Activated CD4-positive, alpha-beta T cell treated with anti-CD3 and anti-CD28 coated beads, Interleukin-2, amount 10 ng/mL, durations not matched to agents 24 days and 14 days (primary cell): ENCODE measurements at places on chromosomes 6 and 20.

GRCh38 chr6:35483062-35483461 lies 13.8 kb downstream of the TEAD3 start:
- H3K4me3 ChIP-seq, result no peak overlapping the region
- H3K36me3 ChIP-seq, result no peaks in the 10 kb centered on the region
- H3K4me1 ChIP-seq, result peaks cover 3% of the 10 kb centered on the region
- no peak overlapping the region for H3K27ac ChIP-seq
- H3K27me3 ChIP-seq, result no peaks in the 10 kb centered on the region

- H3K27ac ChIP-seq, result no peak overlapping the region
- no peak for DNase-seq
- no peaks in the 10 kb centered on the region for H3K4me1 ChIP-seq
- no peaks in the 10 kb centered on the region for H3K36me3 ChIP-seq
- no peaks in the 10 kb centered on the region for H3K27me3 ChIP-seq
Observed at GRCh38 chr6:23319582-23319981, 750.2 kb downstream of the HDGFL1 start.

- no peak for DNase-seq
- no peak overlapping the region for H3K4me3 ChIP-seq
- peaks cover 4% of the 10 kb centered on the region for H3K27me3 ChIP-seq
- H3K27ac ChIP-seq, result no peak overlapping the region
- H3K36me3 ChIP-seq, result no peaks in the 10 kb centered on the region
Observed at GRCh38 chr20:17808357-17808756, 108.6 kb downstream of the BANF2 start.

DNA sequence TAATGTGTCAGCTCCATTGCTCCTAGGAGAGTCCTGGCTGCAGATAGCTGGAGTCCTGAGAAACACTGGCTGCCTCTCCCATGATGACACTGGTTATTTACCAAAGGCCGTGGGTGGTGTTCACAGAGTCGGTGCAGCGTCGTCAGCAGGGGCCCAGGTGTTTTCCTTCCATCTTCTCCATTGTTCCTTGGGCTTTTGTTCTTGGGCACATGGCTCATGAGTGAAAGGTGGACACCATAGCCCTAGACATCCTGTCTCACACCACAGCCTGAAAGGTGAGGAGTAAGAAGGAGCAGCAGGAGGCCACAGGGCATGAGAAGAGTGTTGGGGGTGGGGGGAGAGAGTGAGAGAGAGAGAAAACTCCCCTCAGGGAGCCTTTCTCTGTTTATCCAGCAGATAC lies 9.1 kb downstream of the CST5 start:
- no peak overlapping the region for H3K4me3 ChIP-seq
- peak; percentile 37 for DNase-seq
- no peaks in the 10 kb centered on the region for H3K36me3 ChIP-seq
- H3K27ac ChIP-seq, result no peak overlapping the region

DNA sequence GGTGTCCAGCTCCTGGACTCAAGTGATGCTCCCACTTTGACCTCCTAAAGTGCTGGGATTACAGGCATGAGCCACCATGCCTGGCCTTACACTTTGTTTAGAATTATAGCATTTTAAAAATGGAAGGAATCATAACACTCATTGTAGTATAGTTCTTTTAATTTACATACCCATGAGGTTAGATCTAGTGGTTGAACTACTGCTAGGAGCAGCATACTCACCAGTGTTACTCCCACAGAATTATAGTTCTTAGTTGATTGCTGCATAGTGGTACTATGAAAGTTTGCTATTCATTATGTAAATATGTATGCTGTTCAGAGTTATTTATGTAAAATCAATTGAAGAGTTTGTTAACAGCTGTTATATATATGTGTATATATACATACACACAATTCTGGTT lies 85.4 kb downstream of the MYO6 start:
- H3K27ac ChIP-seq, result no peak overlapping the region
- no peaks in the 10 kb centered on the region for H3K27me3 ChIP-seq
- no peak overlapping the region for H3K4me3 ChIP-seq
- peaks cover 4% of the 10 kb centered on the region for H3K4me1 ChIP-seq
- no peak for DNase-seq
- H3K36me3 ChIP-seq, result no peaks in the 10 kb centered on the region

- no peak overlapping the region for H3K4me3 ChIP-seq
- H3K36me3 ChIP-seq, result no peaks in the 10 kb centered on the region
- H3K4me1 ChIP-seq, result no peaks in the 10 kb centered on the region
Observed at GRCh38 chr20:40218316-40218969, 470.6 kb downstream of the MAFB start.

DNA sequence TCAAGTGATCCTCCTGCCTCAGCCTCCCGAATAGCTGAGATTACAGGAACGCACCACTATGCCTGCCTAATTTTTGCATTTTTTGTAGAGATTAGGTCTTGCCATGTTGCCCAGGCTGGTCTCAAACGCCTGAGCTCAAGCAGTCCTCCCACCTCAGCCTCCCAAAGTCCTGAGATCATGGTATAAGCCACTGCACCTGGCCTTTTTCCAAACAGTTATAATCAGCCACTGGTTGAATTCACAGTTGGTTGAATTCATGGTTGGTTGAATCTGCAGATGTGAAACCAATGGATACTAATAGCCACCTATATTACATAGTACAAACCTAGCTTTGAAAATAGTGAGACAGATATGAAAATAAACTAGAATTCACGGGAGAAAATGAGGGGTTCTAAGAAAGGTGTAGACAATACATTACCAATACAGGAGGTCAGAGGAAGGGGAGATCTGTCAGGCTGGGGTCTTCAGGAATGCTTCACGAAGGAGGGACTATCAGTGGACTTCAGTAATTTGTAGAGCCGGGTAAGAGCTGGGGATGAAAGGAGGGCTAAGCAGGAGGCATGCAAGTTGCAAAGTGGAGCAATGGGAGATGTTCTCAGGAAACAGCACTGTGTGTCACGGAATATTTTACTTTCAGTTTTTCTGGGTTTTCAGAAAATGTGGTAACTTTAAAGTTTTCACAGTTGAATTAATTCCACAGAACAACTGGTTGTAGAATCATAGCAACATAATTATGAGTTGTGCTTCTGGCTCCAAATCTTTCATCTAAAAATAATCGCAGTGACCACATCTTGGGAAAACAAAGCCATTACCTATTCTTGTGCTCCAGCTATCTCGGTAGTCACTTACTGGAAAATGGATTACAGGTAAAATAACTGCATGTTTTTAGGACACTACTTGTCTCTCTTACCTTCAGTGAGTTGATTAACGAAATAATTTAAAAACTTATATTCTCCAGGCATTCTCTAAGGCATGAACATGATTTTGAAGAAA lies 12.9 kb upstream of the CEP85L start:
- peaks cover 33% of the 10 kb centered on the region for H3K36me3 ChIP-seq
- H3K4me1 ChIP-seq, result peaks cover 54% of the 10 kb centered on the region
- peak overlapping the region; percentile 83 for H3K4me3 ChIP-seq
- H3K27ac ChIP-seq, result peak overlapping the region; percentile 95
- H3K27me3 ChIP-seq, result no peaks in the 10 kb centered on the region
- peak; percentile 73 for DNase-seq

DNA sequence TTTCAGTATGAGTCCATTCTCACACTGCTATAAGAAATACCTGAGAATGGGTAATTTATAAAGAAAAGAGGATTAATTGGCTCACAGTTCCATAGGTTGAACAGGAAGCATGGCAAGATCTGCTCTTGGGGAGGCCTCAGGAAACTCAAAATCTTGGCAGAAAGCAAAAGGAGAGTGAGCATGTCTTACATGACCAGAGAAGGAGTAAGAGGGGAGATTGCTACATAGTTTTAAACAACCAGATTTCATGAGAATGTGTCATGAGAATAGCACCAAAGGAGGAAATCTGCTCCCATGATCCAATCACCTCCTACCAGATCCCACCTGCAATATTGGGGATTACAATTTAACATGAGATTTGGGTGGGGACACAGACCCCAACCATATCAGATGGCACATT lies 672.4 kb downstream of the HTR1B start:
- H3K27me3 ChIP-seq, result no peaks in the 10 kb centered on the region
- no peak overlapping the region for H3K27ac ChIP-seq
- no peaks in the 10 kb centered on the region for H3K4me1 ChIP-seq
- no peaks in the 10 kb centered on the region for H3K36me3 ChIP-seq
- DNase-seq, result no peak
- H3K4me3 ChIP-seq, result no peak overlapping the region

GRCh38 chr6:111486921-111487320 lies 3.9 kb upstream of the REV3L start:
- H3K36me3 ChIP-seq, result peaks cover 28% of the 10 kb centered on the region
- DNase-seq, result peak; percentile 72
- H3K4me3 ChIP-seq, result peak overlapping the region; percentile 13
- peaks cover 35% of the 10 kb centered on the region for H3K4me1 ChIP-seq
- no peaks in the 10 kb centered on the region for H3K27me3 ChIP-seq

GRCh38 chr6:130202782-130203181 lies 20.0 kb downstream of the SAMD3 start:
- peaks cover 16% of the 10 kb centered on the region for H3K4me1 ChIP-seq
- no peak overlapping the region for H3K4me3 ChIP-seq
- peaks cover 69% of the 10 kb centered on the region for H3K36me3 ChIP-seq
- no peak overlapping the region for H3K27ac ChIP-seq
- no peaks in the 10 kb centered on the region for H3K27me3 ChIP-seq
- DNase-seq, result no peak

DNA sequence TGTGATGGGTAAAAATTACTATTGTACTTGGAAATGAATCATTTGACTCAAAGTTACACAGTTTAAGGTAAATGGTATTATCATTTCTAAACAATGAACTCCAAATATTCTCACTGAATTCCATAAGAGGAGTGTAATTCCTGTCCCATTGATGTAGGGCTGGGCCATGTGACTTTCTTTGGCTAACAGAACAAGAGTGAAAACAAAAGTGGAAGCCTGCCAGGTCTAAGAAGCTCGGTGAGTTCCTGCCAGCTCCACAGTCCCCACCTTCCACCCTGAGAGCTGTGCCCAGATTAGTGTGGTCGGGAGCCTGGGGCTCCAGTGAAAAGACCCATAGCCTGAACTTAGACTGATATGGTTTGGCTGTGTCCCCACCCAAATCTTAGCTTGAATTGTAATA lies 24.6 kb downstream of the TBXT start:
- H3K27me3 ChIP-seq, result peaks cover 4% of the 10 kb centered on the region
- H3K36me3 ChIP-seq, result no peaks in the 10 kb centered on the region
- no peak overlapping the region for H3K27ac ChIP-seq
- H3K4me1 ChIP-seq, result no peaks in the 10 kb centered on the region
- H3K4me3 ChIP-seq, result no peak overlapping the region

DNA sequence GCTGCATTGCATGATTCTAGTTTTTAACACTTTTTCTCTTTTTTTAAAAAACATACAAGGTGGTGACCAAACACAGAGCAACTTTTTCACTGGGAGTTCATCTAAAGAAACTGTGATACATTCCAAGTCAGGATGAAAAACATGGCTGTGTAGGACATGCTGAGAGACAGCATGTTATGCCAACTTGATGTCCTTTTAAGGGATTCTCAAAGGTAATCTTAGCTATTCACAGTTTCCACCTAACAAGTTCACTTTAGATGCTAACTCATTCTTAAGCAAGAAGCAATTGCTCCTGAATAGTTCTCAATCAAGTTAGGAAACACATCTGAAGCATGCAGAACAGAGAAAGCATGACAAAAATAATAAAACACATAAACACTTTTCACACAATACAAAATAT lies 3.3 kb downstream of the ASCC3 start:
- H3K27me3 ChIP-seq, result peaks cover 2% of the 10 kb centered on the region
- H3K4me1 ChIP-seq, result peaks cover 50% of the 10 kb centered on the region
- peaks cover 44% of the 10 kb centered on the region for H3K36me3 ChIP-seq
- no peak for DNase-seq
- H3K4me3 ChIP-seq, result no peak overlapping the region

- no peak overlapping the region for H3K4me3 ChIP-seq
- DNase-seq, result no peak
- H3K27ac ChIP-seq, result no peak overlapping the region
- no peaks in the 10 kb centered on the region for H3K4me1 ChIP-seq
Observed at GRCh38 chr6:92684386-92684785, 735.0 kb downstream of the EPHA7 start.

GRCh38 chr20:46900826-46901225 lies 6.2 kb downstream of the EYA2 start:
- no peak overlapping the region for H3K27ac ChIP-seq
- H3K4me1 ChIP-seq, result no peaks in the 10 kb centered on the region
- peaks cover 43% of the 10 kb centered on the region for H3K27me3 ChIP-seq
- H3K4me3 ChIP-seq, result no peak overlapping the region

DNA sequence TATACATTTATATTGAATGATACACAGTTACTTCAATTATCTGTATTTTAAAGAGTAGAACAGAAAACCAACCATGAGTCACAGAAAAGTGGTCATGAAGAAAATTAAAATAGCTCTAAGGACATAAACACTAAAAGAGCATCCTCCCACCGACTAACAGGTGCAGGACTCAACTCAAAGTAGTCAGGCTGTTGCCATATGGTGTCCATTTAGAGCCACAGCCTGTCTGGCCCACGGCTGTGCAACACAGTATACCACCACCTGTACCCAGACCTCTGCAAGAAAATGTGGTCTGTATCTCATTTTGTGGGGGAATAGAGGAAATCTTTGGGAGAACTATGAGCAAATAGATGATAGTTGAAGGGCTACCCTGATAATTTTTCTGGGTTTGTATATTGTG lies 449.8 kb upstream of the RNF217 start:
- no peak overlapping the region for H3K27ac ChIP-seq
- H3K4me3 ChIP-seq, result no peak overlapping the region
- H3K4me1 ChIP-seq, result no peaks in the 10 kb centered on the region
- DNase-seq, result no peak
- H3K36me3 ChIP-seq, result no peaks in the 10 kb centered on the region
- H3K27me3 ChIP-seq, result no peaks in the 10 kb centered on the region

DNA sequence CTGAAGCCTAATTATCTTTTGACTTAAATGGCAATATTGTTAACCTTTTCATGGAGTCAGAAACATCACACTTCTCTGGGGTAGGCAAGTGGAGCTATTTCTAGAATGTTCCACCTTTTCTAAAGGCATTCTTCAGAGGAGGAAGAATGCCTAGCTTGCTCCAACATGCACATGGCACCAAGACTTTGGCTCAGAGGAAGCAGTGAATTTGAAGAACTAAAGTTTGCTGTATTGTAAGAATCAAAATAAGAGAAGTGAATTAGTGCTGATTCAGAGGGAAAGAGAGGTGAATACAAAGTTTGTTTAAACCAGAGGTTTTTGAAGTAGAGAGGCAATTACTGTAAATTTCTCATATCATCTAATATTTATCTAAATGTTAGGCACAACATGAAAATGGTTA lies 92.2 kb downstream of the SOBP start:
- no peak for DNase-seq
- H3K27ac ChIP-seq, result no peak overlapping the region
- H3K27me3 ChIP-seq, result peaks cover 30% of the 10 kb centered on the region
- no peaks in the 10 kb centered on the region for H3K36me3 ChIP-seq
- no peaks in the 10 kb centered on the region for H3K4me1 ChIP-seq
- no peak overlapping the region for H3K4me3 ChIP-seq

GRCh38 chr20:46035253-46035652 lies 6.2 kb downstream of the SLC12A5 start:
- DNase-seq, result no peak
- H3K27ac ChIP-seq, result no peak overlapping the region
- H3K4me3 ChIP-seq, result no peak overlapping the region

GRCh38 chr6:111920578-111920977 lies 47.3 kb upstream of the FYN start:
- H3K27ac ChIP-seq, result no peak overlapping the region
- no peak for DNase-seq
- peaks cover 11% of the 10 kb centered on the region for H3K4me1 ChIP-seq
- H3K36me3 ChIP-seq, result no peaks in the 10 kb centered on the region
- H3K4me3 ChIP-seq, result no peak overlapping the region
